ENCODE measurements at places on chromosomes 6 and 20.

DNA sequence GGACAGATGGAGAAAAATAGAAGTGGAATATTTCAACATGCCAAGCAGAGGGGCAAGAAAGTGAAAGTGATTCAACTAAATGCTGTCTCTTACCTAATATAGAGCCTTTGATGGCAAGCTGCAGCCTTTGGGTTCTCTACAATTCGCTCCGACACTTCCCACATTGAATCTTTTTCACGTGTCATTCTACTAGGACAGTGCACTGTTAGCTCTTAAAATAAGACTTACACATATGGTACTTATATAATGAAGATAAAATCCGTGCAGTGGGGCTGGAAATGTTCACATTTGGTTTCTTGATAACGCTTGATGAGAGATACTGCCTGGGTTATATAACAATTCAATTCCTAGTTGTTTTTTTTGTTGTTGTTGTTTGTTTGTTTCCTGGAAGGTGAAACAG lies 502.4 kb downstream of the LMBRD1 start:
- no peak for DNase-seq

- peak; percentile 57 for DNase-seq
Observed at GRCh38 chr6:149934249-149935156, 7.3 kb upstream of the ULBP2 start.

- DNase-seq: no peak
Observed at GRCh38 chr6:159838020-159838744, 38.1 kb downstream of the PNLDC1 start.

DNA sequence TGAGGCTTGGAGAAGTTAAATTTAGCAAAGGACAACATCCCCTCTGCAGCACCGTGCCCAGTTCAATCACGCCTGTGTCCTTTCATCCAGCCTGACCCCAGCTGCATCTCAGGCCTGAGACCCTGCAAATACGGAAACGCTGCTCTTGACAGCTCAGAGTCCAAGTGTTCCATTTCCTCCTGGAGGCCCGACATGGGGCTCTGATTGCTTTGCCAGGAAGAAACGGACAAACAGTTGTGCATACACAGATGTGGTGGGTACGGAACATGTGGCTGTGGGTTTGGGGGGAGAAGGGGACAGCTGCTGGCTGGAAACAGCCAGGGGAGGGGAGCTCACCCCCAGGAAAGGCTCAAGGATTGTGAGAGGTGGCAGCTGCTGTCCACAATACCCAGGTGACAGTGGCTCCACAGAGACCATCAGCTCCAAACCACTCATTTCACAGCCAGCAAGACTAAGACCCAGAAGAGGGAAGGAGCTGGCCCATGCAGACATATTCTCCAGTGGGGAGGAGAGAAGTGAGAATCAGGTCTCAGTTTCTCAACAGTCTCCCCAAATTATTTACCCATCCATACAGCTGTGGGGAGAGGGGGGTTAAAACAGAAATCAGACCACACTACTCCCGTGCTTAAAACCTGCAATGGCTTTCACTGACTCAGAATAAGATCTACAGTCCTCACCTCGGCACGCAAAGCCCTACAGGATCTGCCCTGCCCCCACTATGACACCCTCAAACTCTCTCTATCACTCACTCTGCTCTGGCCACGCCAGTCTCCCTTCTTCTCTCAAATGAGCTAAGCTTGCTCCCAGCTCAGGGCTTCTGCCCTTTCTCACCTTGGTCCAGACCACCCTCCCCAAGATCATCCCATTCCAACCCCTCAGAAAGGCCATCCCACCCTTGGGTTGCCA lies 89.1 kb downstream of the PREX1 start:
- DNase-seq: no peak

GRCh38 chr20:47235853-47236638 lies 120.5 kb downstream of the ZMYND8 start:
- DNase-seq: no peak

- DNase-seq: no peak
Observed at GRCh38 chr6:2171728-2172127, 73.7 kb downstream of the GMDS start.

DNA sequence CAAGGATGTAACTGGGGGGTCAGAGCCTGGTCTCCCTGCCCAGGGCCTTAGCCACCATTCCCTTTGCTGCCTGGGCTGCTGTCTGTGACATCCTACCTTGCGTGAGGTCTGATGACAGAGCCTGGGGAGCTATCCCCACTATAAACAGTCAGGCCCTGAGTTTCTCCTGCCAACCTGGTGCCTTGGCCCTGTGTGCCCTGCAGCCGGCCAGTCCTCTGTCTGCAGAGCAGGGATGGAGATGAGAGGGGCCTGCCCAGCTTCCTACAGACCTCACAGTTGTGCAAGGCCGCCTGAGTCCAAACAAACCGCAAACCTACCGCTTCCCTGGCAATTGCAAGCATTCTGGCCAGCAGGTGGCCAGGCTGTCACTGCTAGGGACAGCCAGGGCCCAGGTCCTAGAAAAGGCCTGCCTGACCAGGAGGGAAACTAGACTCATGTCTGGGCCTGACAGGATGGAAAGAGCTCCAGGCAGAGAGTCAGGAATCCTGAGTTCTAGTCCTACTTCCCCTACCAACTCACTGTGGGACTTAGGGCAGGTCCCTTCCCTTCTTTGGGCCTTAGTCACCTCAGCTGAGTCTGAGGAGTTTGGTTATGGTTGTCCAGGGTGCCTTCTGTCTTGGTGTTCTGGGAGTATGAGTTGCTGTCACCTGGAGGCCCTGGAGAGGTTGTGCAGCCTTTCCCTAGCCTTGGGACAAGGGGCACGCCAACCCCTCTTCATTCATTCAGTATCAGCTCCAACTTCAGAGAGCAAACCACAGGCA lies 86.2 kb downstream of the VEGFA start:
- DNase-seq: no peak

- no peak for DNase-seq
Observed at GRCh38 chr20:22387452-22387851, 196.9 kb downstream of the FOXA2 start.

GRCh38 chr20:45920462-45921336 lies 8.7 kb upstream of the PLTP start:
- DNase-seq: no peak

DNA sequence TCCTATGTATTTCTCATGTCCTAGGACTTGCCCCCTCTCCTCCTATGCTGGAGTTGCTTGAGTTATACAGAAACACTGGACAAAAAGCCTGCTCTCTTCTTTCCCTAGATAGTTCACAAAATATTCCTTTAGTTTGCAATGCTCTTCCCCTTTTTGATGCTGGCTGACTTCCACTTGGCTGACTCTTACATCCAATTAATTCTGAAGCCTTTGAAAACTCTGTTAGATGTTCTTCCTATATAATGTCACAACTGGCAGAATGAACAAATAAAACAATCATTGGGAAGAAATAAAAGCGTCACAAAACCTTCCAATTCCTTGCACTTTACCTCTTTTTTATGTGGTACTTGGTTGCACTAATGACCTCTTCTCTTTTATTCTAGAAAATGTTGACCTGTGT lies 253.8 kb upstream of the CITED2 start:
- no peak for DNase-seq

DNA sequence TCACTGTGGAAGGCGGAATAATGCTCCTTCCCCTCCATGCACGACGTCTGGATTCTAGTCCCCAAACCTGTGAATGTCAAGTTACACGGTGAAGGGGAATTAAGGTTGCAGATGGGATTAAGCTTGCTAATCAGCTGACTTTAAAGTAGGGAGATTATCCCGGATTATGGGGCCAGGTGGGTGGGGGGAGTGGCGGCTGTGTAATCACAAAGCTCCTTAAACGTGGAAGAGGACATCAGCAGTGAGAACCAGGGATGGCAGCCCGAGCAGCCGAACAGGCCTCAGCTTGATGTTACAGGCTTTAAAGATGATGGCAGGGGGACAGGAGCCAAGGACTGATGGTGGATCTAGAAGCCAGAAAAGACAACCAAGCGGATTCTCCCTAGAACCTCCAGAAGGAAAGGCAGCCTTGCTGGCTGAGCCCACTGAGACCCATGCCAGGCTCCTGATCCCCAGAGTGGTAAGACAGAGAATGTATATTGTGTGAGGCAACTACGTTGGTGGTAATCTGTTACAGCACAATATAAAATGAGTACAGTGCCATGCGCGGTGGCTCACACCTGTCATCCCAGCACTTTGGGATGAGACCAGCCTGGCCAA lies 117.5 kb downstream of the SCML4 start:
- no peak for DNase-seq

GRCh38 chr20:64069614-64070243 lies 6.7 kb downstream of the TCEA2 start:
- DNase-seq: no peak

- no peak for DNase-seq
Observed at GRCh38 chr6:100258752-100259151, 206.0 kb downstream of the SIM1 start.

- DNase-seq: no peak
Observed at GRCh38 chr20:31835554-31835953, 9.8 kb downstream of the FOXS1 start.

DNA sequence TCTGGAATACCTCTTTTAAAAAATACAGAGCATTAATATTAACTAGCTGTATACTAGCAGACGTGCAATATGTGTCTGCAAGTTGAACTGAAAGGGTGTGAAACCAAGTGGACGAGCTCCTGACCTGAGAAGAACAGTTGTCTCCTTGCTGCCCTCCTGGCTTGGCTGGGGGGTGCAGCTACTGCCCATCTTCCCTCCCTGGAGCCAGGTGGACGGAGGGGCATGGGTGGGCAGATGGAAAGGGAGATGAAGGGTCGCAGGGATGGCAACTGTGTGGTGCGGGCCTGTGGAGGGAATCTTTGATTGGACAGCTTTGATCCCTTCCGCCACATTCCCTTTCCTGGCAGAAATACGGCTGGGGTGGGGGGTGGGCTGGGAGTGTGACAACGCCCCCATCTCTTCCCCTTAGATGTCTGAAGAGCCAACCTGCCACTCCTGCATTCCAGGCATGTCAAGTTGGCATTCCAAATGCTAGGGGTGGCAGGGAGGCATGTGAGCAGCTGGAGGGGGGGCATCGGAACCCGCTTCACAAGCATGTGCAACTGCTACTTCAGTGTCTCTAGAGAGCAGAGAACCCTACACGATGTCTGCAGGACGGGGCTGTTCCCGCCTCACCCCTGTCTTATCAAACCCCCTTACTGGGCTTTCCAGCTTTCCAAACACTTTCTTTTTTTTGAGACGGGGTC lies 37.3 kb downstream of the SRSF3 start:
- DNase-seq: no peak

DNA sequence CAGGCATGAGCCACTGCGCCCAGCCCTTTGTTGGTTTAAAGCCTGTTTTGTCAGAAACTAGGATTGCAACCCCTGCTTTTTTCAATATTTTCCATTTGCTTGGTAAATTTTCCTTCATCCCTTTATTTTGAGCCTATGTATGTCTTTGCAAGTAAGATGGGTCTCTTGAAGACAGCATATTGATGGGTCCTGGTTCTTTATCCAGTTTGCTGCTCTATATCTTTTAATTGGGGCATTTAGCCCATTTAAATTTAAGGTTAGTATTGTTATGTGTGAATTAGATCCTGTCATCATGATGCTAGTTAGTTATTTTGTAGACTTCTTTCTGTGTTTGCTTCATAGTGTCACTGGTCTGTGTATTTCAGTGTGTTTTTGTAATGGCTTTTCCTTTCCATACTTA lies 46.8 kb downstream of the ZC2HC1B start:
- DNase-seq: no peak

DNA sequence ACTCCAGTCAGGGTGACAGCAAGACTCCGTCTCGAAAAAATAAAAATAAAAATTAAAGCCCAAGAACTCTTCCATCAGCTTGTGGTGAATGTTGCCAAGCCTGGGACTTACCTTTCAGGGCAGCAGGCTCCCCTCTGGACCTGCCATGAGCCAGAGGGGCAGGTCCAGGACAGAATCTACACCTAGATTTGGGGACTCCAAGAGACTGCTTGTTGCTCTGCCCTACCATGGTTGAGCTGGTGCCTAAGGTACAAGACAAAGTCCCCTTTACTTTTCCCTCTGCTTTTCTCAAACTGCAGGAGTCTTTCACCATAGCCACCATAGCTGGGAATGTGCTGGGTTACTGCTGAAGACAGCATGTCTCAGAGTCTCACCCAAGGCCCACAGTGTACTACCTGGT lies 9.2 kb downstream of the C6orf15 start:
- no peak for DNase-seq

- no peak for DNase-seq
Observed at GRCh38 chr6:117536317-117536716, 53.8 kb downstream of the DCBLD1 start.

GRCh38 chr20:63705232-63706026 lies 2.3 kb downstream of the ARFRP1 start:
- DNase-seq: no peak

GRCh38 chr6:142356201-142356883 lies 54.5 kb downstream of the ADGRG6 start:
- no peak for DNase-seq

DNA sequence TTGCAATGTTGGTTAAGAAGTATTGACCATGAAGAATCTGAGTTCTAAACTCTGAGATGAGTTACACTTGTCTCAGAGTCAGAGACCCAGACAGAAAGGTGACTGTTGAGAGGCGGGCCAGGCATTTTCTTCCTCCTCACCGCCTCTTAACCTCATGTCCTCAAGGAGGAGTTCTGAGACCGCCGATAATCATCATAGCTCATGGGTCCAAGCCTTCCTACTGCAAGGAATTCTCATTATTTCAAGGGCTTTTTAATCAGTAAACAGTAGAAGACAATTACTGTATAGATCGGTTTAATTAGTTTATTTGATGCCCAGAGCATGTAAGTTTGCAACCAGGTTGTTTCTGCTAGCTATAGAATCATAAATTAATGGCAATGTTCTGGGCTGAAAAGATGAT lies 382.4 kb upstream of the MMS22L start:
- no peak for DNase-seq

DNA sequence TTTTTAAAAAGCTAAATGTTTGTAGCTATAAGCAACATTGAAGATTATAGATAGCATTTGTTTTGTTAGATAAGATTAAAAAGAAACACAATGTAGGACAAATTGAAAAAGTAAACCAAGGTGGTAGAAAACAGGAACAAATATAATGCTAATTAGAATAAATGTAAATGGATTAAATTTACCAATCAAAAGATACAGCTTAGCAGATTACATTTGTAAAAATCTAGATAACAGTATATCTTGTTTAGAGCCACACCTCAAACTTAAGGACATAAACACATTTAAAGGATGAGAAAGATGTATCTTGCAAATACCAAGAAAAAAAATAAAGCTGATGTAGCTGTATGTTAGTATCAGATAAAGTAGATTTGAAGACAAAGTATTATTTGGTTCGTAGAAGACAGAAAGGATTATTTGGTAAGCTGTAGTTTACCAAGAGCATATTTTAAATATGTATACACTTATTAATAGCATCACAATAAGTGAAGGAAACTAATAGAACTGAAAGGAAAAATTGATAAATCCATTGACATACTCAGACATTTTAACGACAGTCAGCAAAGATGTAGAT lies 107.2 kb downstream of the TULP4 start:
- DNase-seq: no peak

DNA sequence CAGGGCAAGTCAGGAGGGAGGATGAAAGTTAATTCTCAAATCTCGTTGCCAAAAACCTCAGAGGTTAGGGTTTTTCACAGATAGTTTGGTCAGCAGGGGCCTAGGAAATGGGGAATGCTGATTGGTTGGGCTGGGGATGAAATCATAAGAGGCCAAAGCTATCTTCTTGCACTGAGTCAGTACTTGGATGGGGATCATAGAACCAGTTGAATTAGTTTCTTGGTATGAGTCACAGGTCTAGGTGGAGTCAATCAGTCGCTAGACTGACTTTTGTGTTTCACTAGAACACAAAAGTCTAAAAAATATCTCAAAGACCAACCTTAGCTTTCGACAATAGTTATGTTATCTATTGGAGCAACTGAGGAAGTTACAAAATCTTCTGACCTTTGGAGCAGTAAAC lies 368.5 kb downstream of the TBC1D32 start:
- DNase-seq: no peak

Measured in HS-27A (cell line).